ENCODE measurements at places on chromosomes 6 and 20.

- DNase-seq, result no peak
Observed at GRCh38 chr6:166712286-166713228, 85.5 kb upstream of the RPS6KA2 start.

DNA sequence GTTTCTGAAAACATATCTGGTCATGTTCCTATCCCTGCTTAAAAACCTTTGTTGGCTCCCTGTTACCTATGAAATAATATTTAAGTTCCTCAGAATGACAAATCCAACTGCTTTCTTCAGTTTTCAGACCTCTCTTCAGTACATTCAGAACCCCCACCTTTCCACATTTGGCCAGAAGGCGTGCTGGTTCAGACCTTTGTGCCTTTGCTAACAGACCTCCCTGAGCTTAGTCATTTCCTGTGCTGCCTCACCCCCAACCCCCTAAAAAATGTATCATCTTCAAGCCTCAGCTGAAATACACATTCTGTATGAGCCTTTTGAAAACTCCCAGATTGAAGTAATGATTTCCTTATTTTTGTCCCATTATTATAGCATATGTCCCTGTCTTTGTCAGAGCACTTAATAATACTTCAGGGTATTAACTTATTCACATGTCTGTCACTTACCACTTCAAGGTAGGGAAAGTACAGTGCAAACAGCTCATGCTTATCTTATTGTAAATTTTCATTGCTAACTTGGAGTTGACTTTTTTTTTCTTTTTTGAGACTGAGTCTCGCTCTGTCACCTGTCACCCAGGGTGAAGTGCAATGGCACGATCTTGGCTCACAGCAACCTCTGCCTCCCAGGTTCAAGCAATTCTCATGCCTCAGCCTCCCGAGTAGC, 19.7 kb downstream of the FAM217A start:
- DNase-seq, result no peak

DNA sequence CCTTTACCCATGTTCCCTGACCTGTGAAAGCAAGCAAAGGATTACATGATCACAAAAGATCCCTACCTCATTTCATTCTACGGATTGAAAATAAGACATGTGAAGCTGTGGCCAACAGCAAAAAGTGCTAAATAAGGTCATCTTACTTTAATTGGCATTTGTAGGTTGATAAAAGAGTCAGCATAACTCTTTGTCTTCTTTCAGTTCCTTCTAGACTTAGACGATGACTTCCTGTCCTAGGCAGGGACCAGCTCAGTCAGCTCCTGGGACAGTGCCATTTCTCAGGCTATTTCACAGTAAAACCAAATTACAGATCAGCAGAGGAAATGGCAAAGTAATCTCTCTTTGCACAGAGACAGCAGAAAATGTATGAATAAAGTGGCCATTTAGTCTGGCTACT, 480.7 kb downstream of the RFPL4B start:
- DNase-seq, result no peak

DNA sequence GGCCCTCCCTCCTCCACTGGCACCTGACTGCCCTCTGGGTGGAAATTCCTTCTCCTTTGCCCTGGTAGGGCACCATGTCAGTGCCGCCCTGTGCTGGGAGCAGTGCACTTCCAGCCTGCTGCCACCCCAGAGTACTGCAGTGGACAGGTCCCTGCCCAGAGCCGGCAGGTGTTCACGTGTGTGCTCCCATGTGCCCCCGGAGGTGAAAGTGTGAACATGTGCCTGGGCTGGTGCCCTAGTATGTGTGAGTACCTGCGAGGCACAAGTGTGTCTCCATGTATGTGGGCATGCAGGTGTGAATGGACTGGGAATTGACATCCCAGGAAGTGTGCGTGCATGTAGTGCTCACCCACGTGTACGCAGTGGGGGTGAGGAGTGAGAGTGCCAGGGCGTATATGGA, 29.4 kb downstream of the SDCBP2 start:
- no peak for DNase-seq

DNA sequence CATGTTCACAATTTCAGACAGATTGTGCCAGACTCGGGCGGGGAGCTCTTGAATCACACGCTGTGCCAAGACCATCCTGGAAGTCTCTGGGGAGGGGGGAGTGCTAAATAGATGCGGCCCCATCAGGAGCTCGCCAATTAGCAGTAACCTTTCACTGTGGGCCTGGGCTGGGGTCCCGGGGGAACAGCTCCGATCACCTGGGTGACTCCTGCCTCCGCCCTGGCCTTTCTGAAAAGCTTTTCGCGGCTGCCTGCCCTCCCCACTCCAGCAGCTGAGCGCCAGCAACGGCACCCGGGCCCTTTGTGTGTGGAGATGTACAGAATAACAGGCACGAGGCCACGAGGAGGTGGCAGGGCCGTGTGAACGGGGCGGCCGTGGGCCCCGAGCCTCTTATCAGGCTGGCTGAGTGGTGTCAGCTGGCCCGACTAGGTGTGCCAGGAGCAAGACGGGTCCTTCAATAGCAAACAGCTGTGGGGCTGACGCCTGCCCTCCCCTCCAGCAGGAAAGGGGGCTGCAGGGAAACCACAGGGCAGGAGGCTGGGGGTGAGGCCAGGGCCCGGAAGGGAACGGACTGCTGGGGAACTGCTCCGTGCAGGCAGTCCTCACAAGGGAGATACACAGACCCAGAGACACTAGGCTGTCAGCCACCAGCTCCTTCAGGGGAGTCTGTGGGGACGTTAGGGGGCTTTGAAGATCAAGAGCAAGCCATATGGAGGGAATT, 56.8 kb downstream of the NOL4L start:
- DNase-seq, result no peak

GRCh38 chr20:48051794-48052474, 266.7 kb upstream of the SULF2 start:
- no peak for DNase-seq

Data from hypothalamus (tissue), 51 donors.